ENCODE measurements at places on chromosomes 7 and 10. TPM values are rescaled to one million over a fixed set of nuclear protein-coding genes. Genes with fewer than 3 reads are reported as not detected.

COL13A1 gene
- polyA plus RNA-seq = 19.1 TPM

SOSTDC1 gene
- 63.3 TPM for polyA plus RNA-seq

PPP1R17 gene
- not detected for polyA plus RNA-seq

ZNF273 gene
- 9.9 TPM for polyA plus RNA-seq

PON3 gene
- 2.0 TPM for polyA plus RNA-seq

WNT2 gene
- polyA plus RNA-seq = 0.27 TPM

DNA sequence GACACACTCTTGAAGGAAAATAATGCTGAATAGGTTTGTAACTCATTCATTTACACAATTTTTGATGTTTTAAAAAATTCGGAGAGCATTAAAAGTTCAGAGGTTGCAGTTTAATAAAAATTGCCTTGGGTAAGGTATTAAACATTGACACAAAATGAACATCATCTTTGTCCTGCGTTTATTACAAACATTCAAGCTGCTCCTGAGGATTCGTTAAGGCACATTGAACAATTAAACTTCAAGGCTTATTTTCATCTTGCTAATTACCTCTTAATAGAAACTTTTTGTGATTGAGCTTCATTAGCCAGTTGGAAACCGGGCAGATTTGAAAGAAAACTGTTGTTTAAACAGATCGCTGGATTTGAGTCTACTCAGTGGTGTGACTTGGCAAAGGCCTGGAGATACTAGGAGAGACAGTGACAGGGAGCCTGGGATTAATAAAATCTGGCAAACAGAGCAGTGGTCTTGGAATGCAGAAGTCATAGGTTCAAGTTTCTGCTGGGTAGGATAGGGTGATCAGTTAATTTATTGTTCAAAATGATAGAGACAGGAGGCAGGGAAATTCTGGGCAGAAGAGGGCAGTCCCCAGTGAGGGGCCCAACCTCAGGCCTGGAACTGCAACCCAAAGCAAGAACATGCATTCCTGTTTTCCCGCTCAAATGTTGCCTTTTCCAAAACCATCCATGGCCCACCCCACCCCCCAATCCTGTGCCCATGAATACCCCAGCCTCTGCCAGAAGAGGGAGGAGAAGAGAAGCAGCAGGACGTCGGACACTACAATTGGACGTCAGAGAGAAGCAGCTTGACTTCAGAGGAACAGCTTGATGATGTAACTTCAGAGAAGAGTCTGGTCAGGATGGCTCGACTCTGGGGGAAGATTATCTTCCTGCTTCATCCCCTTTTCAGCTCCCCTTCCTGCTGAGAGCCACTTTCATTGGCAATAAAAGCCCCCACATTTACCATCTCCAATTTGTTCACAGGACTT, 43.5 kb upstream of the SLC35G1 start:
- DNase-seq = no peak

GRCh38 chr7:44565097-44565794, 8.5 kb downstream of the DDX56 start:
- no peak for DNase-seq

DNA sequence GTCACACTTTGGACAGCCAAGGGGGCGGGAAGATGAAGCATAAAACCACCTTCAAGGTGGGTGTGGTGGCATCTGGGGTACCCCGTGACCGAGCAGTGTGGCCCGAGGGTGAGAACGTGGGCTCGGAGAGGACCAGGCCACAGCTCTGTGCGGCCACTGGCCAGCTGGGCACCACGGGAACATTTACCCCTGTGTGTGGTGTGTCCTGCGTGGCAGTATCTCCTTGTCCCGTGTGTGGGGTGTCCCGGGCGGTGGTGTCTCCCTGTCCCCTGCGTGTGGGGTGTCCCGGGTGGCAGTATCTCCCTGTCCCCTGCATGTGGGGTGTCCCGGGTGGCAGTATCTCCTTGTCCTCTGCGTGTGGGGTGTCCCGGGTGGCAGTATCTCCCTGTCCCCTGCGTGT, 570.3 kb downstream of the DNAJB6 start:
- no peak for DNase-seq

- no peak for DNase-seq
Measured at GRCh38 chr10:72564596-72564995, 61.3 kb downstream of the MICU1 start.
